AG04449 (cell line): ENCODE measurements at places on chromosomes 12 and 14.

- DNase-seq = no peak
Measured at GRCh38 chr14:91413547-91414474, 3.8 kb downstream of the CCDC88C start.

GRCh38 chr12:116365114-116365513, 87.6 kb upstream of the MED13L start:
- no peak for DNase-seq

DNA sequence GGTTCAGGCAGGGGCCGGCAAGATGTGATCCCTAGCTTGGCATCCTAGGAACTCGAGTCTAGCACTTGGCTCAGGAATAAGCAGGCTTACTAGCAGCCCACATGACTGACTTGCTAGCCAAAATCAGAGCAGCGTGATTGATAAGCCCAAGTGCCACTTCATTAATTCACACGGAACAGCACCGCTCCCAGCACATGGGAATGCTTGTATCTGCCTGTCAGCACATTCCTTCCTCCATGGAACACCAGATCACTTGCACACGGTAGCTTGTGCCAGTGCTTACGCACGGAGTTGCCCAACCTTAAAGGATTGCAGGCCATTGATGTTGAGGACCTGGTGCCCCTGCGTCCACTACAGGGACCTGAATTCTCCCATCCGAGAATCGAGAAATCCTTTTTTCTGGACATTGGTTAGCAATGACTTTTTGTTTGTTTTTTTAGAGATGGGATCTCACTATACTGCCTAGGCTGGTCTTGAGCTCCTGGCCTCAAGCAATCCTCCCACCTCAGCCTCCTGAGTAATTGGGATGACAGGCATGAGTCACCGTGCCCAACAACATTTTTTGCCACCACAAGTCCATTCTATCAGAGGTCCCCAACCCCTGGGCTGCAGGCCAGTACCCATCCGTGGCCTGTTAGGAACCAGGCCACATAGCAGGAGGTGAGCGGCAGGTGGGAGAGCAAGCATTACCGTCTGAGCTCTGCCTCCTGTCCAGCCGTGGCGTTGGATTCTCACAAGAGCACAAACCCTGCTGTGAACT, 30.6 kb upstream of the TSPAN9 start:
- no peak for DNase-seq

DNA sequence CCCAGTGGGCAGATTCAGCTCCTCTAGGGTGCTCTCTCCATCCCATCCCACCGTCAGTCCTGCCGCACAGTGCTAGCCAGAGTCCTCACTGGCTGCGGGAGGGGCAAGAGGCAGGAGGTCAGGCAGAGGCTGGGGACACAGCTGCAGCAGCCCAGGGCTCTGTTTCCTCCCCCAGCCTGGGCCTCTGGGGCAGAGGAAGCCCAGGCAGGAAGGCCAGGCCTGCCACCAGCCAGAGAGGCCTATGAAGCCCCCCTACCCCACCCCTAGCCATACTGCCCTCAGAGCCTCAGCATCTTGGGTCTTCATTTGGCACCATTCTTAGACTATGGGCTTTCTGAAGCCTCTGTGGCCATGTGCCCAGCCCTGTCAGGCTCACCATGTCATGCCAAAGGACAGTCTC, 3.4 kb downstream of the ACVRL1 start:
- no peak for DNase-seq

DNA sequence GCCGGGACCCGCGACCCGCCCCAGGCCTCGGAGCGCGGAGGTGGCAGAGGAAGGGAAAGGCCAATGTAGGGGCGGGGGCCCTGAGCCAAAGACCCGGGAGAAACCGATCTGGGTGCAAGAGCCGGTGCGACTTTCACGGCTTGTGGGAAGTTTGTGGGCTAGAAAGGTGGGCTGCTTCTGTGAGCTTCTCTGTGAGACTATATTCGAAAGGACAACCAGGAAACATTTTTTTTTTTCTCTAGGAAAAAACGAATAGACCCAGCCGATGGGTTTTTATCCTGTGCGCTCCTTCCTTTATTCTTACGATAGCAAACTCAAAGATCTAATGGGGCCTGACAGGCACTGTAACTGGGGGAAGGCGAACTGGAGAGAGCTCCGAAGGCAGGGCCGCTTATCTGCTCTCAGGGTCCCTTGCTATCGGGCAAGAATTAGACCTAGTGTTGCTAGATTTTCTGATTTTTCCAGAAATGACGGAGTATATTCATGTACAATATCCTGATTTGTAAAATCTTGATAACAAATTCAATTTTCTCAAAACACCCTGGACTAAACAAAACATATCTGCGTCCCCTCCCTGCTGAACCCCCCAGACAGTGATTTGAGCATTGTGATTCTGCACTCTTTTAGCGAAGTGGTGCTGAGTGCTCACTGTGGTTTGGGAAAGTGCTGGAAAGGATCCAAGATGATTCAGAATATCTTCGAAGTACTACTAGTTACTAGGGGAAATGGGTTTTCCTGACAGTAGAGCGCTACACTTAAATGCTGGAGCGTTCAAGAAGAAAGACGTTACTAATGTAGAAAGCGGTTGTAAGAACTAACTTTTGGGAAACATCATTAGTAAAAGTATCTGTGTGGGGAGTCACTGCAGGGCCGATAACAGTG, 563 bp upstream of the STXBP6 start:
- no peak for DNase-seq

DNA sequence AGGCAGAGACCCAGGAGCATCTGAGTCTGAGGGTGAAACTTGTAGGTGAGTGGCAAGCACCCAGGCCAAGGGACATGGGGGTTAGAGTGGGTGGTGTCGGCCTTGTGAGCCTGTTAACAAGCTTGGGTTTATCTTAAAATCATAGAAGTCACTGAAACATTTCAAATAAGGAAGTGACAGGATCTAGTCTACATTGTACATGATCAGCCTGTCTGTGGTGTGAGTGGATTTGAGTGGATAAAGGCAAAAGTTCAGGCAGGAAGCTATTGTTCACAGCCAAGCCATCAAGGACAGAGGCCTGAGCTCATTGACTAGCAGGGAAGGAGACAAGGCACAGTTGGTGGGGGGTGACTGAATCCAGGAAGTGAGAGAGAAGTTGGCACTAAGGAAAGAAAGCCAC, 59.3 kb upstream of the FKBP4 start:
- no peak for DNase-seq

DNA sequence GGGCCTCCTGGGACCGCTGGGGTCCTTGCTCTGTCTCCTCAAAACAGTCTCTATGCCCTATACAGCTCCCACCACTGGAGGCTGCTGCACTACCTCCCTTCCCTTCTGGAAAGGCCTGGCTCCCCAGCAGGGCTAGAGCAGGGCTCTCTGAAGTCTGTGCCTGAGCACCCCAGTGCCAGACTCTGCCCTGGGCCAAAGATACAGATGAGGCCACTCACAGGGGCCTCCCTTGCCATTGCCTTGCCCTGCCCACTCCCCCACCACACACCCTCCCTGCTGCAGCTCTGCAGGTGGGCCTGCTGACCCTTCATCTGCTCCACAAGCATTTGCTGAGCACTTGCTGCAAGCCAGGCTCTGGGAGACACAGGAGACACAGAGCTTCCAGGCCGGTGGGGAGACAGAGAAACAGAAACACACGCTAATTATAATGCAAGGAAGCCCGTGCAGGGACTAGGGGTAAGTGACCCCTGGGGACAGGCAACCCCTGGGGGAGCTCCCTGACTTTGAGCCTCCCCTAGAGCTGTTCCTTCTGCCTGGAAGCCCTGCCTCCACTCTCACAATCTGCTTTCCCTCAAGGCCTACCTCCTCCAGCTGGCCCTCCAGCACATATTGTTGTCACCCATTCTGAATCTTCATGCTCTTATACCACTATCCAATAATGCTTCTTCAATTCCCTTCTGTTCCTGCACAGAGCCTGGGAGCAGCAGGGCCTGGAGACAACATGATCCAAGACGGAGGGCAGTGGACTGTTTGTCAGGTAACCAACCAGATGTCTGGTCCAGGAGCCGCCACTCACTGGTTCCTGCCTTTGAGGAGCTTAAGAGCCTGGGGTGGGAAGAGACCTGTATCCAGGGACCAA, 32.6 kb upstream of the PNMA1 start:
- no peak for DNase-seq

GRCh38 chr14:27890259-27890658, 876.3 kb upstream of the FOXG1 start:
- DNase-seq = no peak

DNA sequence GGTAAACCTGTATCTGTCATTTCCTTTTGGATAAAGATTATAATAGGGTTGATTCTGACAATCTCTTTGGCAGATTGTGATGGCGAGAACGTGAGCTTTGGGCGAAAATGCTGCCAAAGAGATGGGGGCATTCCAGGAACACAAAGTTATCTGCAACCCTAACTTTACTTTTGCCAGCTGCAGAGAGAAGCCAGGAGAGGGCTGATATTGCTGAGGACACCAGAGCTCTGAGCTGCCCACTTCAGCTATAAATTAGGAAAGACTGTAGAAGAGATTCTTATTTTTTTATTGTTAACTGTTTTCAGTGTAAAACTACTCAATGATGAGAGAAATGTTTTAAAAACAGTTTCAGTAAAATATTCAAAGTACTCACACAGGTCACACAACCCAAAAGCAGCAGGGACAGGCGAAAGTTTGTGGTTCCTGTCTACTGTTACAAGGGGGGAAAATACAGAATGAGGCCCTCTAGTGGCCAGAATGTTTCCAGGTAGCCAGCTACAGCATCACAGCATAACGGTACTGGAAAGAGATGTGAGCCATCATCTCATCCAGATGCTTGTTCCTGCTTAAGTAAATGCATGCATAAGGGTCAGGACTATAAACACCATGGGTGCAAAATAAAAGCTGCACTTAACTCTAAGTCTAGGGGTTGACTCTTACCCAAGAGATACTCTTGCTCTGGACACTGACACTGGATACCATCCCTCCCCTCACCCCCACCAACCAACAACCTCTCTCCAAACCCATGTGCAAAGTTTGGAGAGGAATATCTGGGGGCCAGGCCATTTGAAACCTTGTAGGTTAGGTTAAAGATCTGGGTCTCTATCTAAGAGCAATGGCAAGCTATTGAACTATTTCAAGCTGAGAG, 498.4 kb downstream of the RMST start:
- no peak for DNase-seq

DNA sequence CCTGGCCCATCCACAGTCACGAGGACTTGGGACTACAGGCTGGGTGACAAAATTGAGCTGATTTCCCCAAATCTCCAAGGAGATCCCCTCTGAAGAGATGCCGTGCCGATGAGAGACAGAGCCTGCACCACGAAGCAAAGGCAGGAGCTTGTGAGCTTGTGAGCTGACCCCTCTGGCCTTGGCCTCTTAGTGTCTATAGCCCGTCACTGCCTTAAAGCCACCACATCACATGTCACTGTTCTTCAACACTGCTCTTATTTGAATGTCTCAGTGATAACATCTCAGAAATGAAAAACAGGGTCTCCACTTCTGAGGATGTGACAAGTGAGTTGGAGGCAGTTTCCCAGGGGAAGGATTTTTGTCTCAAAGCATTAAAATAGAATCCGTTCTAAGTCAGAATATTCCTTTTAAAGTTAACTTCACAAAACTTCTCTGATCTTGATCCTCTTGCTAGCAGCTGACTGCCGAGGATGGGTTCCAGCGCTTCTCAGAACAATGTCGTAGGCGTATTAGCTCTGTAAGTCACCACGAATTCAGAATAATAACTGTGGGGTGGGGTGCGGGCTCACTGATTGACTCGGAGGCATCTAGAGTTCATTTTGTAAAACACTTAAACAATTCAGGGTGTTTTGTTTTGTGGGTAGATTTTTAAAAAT, 37.5 kb downstream of the CHST11 start:
- no peak for DNase-seq

DNA sequence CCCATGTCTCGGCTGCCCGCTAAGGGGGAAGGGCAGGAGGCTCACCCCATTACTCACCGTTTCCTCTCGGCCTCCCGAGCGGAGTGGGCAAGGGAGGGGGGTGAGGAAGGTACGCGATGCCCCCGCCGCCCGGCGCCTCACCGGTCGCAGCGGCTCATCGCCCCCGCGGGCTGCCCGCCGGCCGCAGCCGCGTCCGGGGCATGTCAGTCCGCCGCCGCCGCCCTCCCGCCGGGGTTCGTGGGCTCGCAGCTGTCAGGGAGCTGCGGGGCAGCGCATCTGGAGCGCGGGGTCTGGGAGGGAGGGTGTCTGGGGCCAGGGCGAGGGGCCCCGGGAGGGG, 461 bp downstream of the SLC8A3 start:
- DNase-seq = no peak

DNA sequence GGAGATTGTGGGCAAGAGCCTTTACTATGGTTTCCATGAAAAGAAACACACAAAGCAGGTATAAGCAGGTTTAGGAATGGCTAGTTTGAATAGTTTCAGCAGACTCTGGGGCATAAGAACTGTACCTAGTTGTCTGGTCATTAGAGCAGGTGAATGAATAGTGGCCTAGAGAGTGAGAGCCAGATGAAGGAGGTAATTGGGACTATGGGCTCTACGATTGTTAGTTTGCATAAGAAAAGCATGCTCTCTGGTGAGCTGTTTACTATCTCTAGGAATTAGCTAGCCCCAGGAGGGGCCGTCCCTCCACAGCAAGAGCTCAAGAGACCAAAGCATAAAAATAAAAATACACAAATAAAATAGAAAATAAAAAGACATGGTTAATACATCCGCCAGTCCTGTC, 397.5 kb upstream of the GARIN6 start:
- DNase-seq = no peak

DNA sequence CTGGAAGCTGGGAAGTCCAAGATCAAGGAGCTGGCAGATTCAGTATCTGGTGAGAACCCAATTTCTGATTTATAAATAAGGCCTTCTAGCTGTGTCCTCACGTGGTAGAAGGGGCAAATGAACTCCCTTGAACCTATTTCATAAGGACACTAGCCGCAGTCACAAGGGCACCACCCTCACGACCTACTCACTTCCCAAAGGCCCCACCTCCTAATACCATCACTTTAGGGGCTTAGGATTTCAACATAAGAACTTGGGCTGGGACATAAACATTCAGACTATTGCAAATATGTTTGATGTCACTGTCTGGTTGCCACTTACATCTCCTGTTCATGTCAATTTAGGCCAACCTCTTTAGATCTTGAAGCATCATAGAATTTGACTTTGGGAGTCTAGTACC, 10.8 kb upstream of the CNIH1 start:
- DNase-seq = no peak

DNA sequence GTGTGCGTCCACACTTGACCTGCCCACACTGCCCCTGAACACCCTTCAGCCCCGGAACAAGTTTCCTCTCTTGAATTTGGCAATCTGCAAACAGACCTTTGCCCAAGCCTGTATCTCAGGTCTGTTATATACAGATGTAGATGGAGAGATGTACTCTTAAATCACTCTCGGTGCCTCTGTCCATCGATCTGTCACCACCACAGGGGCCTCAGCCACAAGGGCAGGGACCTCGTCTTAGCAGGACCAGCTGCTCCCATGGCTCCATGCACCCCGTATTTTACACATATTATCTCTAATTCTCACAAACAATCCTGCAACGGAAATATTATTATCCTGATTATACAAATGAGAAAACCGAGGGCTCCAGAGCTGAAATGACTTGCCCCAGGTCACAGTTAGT, 313.4 kb downstream of the BCL11B start:
- no peak for DNase-seq

DNA sequence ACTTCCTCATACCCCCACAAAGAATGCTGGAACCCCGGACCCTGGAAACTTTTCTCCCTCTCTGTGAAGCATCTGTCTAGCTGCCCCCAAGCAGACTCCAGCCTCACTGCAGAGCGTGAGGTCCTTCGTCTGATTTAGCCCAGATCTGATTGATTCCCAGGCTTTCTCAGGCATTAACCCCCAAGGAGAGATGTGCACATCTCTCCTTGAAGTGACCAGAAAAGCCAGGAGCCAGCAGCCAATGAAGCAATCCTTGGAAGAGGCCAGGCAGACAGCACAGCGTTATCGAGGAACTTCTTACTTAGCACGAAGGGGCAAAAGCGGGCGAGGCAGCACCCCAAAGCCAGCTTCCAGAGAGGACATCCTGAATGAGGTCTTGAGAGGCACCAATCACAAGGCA, 100.7 kb downstream of the ZFP36L1 start:
- DNase-seq = no peak

GRCh38 chr12:12219664-12220063, 47.2 kb downstream of the LRP6 start:
- DNase-seq = no peak
